ENCODE measurements at places on chromosomes 5 and 9.
A peak's percentile ranks its signal among the peaks of the same experiment; 100 is the strongest.

DNA sequence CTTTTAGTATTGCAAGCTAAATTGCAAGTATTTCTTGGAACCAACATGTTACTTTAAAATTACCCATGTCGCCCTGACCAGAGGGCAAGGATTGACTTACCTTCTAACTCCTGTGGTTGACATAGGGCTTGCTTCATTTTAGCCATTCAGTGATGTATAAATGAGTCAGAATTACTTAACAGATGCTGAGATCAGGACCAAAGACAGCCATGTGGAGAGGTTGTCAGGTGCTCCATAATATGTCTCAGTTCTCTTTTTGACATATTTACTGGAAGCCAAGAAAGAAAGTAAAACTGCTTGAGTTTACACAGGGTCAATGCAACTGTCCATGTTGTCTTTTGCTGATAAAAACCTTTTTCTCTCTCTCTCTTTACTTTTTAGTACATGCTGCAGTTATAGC lies 33.2 kb downstream of the F2RL2 start:
- no peak for DNase-seq

DNA sequence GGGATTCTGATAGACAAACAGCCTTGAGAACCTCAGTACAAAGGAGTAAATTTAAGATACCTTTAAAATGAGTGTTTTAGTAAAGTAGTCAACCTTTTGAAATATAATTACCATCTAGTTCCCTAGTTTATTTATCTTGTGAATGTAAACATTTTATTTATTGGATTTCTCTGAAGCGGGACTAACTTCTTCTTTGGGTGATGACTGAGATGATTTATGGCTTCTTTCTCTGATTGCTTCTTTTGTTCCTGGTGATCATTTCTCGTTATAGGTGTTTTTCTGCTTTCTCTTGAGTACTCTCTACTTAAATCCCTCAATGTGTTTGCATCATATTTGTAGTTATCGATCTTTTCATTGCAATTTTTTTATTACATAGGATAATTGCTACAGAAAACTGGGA lies 33.2 kb downstream of the PRDM6 start:
- peak; percentile 48 for DNase-seq

DNA sequence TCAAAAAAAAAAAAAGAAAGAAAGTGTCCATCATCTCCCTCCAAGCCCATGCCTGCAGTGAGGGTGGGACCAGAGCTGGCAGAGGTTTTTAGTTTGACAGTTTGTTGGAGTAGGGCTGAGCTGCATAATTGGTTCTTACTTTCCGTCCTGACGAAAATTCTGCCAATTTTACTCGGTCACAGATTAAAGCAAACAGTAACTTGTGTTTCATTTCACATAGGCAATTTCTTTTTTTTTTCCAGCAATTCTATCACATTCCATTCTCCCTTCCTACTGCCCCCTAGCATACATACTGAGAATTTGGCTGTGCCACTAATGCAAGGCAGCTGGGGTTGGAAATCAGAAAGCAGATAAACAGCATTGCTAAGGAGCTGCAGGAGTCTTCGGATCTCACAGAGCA lies 132.4 kb downstream of the FRMD3 start:
- DNase-seq = no peak

DNA sequence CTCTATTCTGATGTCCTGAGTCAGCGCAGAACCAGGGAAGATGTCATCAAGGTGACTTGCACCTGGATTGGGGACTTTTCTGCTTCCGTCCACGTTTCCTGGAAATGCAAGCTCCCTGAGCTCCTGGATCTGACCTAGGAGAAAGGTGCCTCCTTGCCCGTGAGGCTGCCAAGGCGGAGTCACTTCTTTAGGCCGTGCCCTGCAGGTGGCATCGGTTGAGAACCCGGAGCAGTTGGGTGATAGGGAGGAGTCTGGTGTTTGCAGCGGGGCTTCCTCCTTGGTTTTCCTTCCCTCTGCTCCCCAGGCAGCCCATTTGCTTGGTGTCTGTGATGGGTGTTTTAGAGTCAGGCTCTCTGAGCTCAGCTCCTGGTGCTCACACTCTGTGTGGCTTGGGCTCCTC lies 15.2 kb downstream of the NANS start:
- no peak for DNase-seq

GRCh38 chr9:89967527-89967926 lies 362.7 kb downstream of the GADD45G start:
- no peak for DNase-seq

- no peak for DNase-seq
Observed at GRCh38 chr5:103258957-103259704, 568 bp downstream of the MACIR start.

DNA sequence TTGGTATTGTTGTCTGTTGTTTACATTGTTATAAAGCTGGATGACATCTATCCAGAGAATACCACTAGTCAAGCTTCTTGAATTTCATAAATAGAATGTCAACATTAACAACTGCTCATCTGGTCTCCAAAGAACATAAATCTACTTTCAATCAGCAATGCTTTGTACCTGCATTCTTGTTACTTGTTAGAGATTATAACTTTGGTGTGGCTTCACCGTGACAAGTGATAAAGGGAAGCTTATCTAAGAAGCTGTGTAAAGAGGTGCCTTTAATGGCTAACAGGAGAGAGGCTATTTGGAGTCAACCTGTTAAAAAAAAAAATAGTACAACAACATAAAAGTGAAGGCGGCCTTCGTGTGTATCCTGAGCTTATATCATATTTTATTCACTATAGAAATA lies 41.8 kb downstream of the MUSK start:
- no peak for DNase-seq

Data from NCI-H1417 treated with DMSO at 0.1 percent for 48 hours (cell line).